GM18507 (cell line): ENCODE measurements at places on chromosomes 7 and 10.
A peak's percentile ranks its signal among the peaks of the same experiment; 100 is the strongest.

GRCh38 chr7:38476764-38477163 is 154.4 kb downstream of the AMPH start:
- DNase-seq: no peak

GRCh38 chr10:124592736-124593430 is 131.3 kb downstream of the LHPP start:
- DNase-seq: no peak

DNA sequence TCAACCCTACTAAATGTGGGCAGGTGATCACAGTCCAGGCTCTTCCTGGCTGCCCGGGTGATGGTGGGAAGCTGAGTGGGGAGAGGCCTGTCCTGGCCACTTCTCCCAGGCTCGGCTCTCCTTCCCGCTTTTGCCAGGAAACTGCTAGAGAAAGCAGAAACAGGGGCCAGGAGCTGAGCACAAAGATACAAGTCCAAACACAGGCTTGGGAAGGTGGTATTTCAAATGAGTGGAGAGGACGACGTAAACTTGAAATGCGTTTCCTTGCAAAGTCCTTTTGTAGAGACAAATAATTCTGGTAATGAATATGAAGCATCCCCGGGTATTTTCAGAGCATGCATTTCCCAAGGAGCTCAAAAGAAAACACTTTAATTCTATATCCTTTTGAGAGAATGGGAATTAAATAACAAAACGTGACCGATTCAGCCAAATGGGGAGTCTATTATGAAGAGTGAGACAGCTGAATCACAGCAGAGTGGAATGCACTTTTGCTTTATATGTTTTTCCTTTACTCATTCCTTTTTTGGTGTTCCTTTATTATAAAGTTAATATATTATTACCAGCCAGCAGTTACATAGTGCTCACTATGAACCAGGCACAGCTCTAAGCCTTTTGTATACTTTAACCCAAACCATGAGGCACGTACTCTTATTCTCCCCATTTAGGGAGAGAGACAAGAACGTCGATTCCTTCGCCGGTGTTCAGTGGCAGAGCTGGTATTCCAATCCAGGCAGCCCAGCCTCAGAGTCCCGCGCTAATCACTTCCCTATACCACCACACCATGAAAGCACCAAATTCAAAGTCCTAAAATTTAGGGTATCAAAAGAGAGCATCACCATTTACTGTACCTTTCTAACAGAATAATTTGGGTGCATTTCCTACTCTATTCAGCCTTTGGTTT is 218.2 kb upstream of the KLF14 start:
- DNase-seq: no peak

DNA sequence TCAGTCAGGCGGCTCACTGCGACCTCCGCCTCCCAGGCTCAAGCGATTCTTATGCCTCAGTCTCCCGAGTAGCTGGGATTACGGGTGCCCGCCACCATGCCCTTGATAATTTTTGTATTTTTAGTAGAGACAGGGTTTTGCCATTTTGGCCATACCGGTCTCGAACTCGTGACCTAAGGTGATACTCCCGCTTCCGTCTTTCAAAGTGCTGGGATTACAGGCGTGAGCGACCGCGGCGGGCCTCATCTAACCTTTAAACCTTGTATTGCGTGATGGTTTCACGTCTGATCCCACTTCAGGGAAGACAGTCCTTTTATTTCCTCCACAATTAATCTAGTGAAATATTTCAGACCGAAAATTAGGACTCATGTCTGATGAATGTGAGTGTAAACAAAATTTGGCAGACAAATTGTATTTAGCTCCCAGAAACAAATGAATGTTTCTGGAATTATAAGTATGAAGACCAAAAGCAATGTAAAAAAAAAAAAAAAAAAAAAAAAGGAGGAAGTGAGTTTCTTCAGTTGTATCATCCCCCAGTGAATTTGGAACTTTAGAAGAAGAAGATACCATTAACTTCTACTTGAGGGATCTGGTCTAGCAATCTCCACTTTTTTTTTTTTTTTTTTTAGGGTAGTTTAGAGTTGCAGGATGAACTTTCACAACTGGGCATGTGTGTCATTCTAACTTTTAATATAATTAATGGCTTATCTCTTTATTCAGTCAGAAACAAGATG is 1.6 kb downstream of the NUP42 start:
- DNase-seq: no peak

DNA sequence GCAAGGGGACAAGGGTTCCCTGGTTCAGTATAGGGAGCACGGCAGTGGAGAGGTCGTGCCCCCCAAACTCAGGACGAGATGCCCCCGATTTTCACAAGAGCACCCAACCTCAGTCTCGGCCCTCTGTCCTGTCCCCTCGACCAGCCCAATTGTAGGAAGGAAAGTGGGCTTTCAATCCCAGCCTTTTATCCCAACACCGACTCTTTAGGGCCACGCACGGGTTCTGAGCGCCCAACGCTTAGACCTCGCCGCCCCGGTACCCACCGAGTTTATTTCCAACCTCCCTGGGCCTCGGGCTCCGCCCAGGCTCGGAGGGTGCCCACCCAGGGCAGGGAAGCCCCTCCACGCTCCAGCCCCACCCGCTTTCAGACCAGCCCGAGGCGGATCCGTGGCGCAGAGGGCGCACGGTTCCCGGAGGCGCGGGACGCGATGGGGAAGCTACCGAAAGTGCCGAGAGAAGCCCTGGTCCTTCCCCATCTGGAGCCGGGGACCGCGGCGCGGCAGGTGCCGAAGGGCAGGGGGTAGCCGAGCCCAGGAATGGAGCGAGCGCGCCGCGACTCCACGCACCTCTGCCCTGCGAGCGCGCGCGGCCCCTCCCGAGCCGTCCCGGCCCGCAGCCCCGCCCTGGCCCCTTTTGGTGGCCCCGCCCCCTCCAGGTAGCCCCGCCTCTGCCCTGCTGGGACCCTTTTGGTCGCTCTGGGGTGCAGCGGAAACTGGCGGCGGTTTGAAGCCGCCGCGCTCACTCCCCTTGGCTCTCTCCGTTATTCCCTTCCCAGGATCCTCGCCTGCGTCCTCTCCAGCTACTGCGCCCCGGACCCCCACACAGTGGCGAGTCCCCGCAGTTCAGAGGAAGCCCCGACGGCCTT is 20.4 kb downstream of the GRID2IP start:
- DNase-seq: no peak

- peak; percentile 5 for DNase-seq
Observed at GRCh38 chr10:69123306-69123746, 652 bp upstream of the VPS26A start.

DNA sequence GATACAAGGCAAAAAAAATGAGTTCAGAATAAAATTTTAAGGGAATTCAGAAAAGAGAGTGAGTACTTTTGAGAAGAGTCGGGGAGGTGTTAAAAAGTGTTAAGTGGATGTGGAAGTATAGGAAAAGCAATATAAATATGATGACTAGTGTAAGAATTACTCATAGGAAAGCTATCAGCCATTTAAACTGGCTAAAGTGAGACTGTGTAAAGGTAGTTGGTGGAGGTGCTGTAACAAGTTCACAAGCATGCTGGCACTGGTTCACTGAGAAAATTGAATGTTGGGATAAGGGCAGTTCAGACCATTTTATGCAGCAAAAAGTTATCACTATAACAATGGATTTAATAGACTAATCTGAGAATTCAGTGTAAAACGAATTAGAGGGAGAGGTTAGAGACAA is 179.0 kb upstream of the DKK1 start:
- DNase-seq: no peak

- no peak for DNase-seq
Observed at GRCh38 chr10:5573968-5574641, 49.3 kb downstream of the CALML3 start.

- no peak for DNase-seq
Observed at GRCh38 chr10:132888898-132889490, 53.4 kb downstream of the CFAP46 start.

DNA sequence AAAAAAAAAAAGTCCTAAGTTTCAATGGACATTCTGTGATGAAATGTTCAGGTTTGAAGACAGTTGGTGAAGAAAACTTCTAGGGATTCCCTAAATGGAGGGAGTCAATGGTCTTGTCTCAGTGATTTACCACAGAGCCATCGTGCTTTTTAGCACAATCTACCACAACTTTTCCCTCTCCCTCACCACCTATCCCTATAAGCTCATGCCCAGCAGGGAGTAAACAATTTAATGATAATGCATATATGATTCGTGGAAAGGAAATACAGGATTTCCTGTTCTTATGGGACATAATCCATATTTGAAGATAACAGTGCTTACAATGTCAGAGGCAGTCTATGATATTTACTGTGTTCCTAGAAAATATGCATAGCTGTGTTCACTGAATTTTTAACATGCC is 38.4 kb upstream of the CD36 start:
- no peak for DNase-seq

- DNase-seq: no peak
Observed at GRCh38 chr7:139094596-139094995, 14.9 kb downstream of the ZC3HAV1 start.

DNA sequence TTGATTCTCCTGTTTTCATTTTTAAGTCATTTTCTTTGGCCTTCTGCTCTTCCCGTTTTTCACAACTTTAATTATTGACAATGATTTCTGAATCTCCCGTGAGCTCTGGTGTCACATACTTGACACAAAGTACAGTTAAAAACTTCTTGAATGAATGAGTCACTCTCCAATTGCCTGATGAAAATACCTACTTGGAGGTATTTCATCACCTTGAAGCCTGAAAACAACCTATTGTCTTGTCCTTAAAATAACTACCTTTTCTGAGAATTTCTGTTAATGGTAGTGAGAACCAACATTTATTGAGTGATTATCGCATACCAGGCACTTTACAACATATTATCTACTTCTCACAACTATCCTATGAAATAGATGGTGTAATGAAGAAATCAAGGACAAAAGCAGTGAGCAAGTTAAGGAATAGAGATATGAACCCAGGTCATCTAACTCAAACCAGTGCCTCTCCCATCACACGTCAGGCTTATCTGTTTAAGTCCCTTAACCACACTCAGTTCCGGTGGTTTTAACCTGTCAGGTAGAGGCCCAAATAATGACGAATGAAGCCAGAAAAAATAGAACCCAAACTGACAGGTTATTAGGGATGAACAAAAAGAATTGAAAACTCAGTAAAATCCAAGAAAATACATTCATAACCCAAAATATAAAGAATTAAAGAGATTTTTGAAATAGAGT is 11.6 kb downstream of the BET1 start:
- DNase-seq: no peak

DNA sequence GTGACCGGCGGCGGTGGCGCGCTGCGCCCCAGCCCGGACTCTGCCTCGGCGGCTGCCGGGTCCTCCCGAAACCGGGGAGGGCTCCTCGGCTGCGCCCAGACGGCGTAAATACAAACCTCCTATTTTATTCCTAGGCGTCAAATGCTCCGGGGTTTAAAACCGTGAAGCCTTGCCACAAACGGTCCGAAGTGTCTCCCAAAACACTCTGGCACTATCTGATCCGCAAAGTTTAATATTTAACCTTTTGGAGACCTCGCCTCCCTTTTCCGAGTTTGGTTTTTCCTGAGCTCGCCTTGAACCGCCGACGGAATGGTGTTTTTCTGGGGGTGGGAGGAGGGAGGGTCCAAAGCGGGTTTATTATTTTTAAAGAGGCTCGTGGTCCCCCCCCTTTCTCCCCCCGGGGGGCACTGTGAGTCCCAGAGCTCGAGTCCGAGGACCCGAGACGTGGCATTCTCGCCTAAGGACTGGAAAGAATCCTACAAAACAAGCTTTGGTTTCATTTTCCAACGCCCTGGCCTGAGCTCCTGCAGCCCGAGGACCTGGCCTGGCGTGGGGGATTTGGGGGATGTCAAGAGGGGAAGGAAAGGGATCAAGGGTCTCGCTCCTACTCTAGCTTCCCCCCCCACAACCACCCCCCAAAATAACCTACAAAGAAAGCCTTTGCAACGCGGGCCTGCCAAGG is 1.8 kb downstream of the TNRC18 start:
- no peak for DNase-seq

DNA sequence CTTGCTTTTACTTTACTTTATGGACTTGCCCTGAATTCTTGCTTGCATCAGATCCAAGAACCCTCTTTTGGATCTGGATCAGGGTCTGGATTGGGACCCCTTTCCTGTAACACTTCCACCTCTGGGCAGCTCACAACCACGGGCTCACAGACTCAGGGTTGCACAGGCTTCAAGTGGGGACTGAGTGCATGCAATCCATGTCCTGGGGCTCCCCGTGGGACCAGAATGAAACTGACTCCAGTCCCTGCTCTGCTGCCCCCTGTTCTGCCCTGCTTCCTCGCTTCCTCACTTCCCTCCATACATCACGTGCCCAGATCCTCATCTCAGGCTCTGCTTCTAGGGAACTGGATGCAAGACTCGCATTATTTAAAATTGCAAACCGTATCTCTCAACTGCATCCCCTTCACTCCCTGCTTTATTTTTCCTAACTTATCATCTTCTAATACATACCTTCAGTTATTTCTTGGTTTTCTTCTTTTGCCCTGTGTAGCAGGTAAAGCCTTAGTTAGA is 23.3 kb upstream of the INMT start:
- DNase-seq: no peak

GRCh38 chr10:76309741-76310587 is 878.5 kb downstream of the LRMDA start:
- DNase-seq: no peak
